ENCODE measurements at places on chromosomes 5 and 9.
A peak's percentile ranks its signal among the peaks of the same experiment; 100 is the strongest.

DNA sequence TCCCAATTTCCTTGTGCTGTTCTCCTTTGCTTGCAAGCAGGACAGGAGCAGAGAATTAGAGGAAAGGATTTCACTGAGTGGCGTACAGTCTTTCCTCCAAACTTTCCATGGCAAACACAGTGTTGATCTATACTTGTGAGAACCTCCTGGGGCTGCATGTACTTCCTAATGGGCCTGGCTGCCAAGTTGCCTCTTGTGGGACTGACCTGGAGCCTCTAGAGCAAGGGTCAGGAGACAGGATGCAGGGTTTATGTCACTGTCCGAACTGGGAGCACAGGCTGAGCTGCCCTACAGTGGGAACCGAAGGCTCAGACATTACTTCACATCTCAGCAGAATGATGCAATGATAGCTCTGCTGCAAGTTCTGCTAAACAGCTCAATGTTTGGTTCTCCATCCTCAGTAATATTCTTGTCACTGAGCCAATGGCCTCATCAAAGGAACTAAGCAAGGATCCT is 102.3 kb downstream of the ENC1 start:
- DNase-seq = peak; percentile 36

GRCh38 chr9:133142684-133143622 is 20.8 kb downstream of the GBGT1 start:
- no peak for DNase-seq

GRCh38 chr9:27393054-27393846 is 96.3 kb upstream of the EQTN start:
- DNase-seq = no peak

DNA sequence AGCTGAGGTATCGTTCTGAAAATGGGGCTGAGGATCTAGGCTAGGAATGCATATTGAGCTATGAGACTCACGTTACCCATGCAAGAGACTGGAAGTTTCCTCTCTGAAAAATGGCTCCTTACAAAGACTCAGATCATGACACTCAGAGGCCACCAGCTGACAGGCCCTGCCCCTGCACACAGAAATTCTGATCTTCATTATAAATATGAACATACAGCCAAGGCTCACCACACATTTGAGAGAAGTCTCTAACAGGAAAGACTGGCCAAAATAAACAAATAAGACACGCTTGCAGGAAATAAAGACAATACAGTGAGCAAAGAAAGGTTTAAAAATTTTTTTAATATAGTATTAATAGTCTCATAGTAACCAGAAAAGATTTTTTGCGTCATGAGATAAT is 365.9 kb downstream of the NFIB start:
- DNase-seq = no peak

GRCh38 chr5:78586251-78586650 is 62.3 kb downstream of the LHFPL2 start:
- DNase-seq = no peak

GRCh38 chr9:9469271-9469670 is 1143.5 kb downstream of the PTPRD start:
- DNase-seq = no peak

- no peak for DNase-seq
Measured at GRCh38 chr9:79185866-79186265, 385.9 kb upstream of the TLE4 start.

- no peak for DNase-seq
Measured at GRCh38 chr5:15571081-15571480, 71.1 kb downstream of the FBXL7 start.

DNA sequence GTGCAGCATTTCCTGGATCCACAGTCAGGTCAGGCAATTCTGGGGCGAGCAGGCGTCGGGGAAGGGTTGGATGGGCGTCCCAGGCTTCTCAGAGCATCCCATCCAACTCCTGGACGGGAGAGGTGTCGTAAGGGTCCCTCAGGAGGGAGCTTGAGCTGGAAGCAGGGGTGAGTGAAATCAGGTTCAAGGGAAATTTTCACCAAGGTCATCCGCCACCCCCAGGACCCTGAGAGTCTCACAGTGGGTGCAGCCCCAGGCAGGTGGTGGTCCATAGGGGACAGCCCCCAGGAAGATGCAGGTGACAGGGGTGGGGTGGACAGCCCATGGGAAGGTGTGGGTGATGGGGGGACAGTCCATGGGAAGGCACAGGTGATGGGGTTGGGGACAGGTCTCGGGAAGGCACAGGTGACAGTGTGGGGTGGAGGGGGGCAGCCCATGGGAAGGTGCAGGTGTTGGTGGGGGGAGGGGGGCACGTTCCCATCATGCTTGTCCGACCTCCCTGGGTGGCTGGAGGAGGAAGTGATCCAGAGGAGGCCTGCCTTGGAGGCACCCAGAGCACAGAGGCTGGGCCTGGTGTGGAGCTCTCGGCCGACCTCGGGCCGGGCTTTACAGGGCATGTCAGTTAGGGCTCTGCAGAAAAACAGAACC is 48.9 kb downstream of the AHRR start:
- peak; percentile 7 for DNase-seq

DNA sequence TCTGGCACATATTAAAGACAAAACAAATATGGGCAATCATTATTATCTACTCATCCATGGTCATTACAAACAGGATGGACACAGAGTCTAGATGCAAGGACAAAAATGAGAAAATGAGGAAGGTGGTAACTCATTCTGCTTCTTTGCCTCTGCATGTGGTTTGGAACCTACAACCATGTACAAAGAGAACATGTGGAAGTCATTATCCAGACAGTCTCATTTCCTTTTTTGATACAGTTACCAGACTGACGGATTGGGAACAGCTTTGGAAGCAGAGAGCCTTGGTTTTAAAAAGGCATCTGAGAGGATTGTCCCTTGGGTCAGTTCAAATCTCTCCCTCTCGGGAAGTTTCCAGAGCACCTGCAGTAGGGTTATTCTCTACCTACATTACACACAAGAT is 433.4 kb upstream of the TNC start:
- no peak for DNase-seq

- DNase-seq = peak; percentile 65
Measured at GRCh38 chr9:134698587-134699342, 57.2 kb downstream of the COL5A1 start.

- DNase-seq = no peak
Measured at GRCh38 chr5:21817668-21818369, 1035.3 kb downstream of the CDH12 start.

DNA sequence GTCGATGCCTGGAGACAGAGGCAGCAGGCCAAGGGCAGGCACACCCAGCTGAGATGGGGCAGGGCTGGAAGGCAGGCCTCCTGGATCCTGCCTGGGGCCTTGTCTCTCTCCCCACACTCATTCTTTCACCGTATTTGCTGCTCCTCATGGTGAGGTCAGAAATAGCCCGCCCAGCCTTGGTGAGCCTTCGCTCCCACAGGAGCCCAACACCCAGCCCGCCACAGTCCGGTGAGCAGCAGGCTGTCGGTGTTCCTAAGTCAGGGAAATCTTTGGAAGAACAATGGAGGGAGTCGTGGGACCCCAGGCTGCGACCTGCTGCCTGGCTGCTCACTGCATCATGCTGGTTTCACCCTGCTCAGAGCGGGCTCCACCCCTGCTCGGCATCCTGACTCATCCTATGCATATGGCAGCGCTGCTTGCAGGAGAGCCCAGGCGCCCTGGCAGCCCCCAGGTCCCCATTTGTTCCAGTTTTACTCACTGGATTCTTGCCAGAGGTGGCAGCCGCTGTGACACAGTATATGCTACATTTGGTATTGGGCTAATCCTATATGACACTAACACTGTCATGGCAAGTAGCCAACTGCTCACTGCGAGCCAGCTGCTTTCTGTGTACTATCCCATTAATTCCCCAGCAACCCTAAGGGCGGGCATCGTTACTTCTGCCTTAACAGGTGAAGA is 53.2 kb upstream of the NCS1 start:
- DNase-seq = no peak

DNA sequence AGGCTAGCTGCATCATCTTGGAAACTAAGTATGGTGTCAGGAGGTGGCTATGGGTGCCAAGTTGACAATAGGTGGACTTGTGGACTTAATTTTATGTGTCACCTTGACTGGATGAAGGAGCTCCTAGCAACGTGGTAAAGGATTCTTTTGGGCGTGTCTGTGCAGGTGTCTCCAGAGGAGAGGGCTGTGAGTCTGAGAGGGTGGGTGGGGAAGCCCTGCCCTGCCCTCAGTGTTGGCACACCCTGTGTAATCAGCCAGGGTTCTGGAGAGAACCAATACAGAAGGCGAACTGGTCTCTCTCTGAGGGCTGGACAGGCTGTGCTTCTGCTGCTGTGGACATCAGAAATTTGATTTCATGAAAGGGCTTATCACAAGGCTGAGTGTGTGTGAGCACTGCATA is 61.0 kb downstream of the GTF3C4 start:
- no peak for DNase-seq

DNA sequence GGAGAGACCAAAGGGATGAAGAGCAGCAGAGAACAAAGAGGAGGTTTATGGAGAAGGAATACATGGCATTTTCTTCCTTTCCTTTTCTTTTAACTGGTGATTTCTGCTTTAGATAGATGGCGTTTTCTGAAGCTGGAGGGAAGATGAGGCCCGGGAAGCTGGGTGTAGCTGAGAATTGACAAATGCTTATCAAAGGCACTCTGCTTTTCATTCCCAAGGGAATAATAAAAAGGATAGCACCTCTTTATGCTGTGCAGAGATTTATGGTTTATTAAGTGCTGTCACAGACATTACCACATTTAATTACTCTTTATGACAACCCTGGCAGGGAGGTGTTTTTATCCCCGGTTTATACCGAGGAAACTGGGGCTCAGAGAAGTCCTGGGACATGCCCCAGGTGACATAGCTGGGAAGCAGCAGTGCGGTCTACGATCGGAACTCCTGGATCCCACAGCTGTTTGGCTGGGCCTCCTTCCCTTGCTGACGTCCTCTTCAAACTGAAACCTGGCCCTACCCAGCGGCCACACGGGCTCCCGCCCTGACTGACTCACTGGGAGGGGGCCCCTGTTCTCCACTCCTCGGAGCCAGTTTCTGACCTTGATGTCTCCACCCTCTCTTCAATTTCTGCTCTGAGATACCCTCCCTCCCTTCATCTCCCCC is 8.2 kb upstream of the EPB41L4B start:
- DNase-seq = peak; percentile 59

DNA sequence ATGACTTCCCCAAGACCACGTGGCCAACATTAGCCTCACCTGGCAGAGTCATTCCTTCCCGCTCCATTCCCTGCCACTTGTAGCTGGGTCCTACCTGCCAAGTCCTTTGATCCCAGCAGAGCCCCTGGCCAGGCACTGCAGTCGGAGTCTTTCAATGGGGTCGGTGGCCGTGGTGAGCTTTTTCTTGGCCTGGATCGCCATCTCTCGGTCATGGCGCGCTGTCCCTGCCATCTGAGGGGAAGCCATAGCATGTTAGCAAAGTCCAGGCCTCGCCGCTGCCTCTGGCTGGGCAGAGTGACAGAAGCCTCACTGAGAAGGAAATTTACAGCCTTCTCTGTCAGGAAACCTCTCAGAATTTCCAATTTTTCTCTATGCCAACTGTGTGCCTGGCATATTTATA is 17.5 kb downstream of the CAPSL start:
- no peak for DNase-seq

DNA sequence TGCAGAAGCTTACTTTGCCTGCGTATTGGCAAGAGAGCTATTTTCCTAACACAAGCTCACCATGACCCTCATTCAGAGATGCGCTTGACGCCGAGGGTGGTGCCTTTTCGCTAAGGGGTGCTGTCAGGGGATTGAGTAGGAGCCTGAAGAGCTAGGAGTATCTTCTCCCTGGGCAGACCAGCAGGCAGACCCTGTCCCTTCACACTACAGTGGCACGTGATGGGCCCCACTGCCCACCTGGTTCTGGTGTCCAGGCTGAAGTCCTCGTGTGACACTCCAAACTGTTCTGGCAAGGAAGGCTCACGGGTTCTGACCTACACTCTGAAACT is 198.3 kb downstream of the AUH start:
- no peak for DNase-seq

- DNase-seq = no peak
Measured at GRCh38 chr5:32514806-32515205, 70.3 kb upstream of the ZFR start.

DNA sequence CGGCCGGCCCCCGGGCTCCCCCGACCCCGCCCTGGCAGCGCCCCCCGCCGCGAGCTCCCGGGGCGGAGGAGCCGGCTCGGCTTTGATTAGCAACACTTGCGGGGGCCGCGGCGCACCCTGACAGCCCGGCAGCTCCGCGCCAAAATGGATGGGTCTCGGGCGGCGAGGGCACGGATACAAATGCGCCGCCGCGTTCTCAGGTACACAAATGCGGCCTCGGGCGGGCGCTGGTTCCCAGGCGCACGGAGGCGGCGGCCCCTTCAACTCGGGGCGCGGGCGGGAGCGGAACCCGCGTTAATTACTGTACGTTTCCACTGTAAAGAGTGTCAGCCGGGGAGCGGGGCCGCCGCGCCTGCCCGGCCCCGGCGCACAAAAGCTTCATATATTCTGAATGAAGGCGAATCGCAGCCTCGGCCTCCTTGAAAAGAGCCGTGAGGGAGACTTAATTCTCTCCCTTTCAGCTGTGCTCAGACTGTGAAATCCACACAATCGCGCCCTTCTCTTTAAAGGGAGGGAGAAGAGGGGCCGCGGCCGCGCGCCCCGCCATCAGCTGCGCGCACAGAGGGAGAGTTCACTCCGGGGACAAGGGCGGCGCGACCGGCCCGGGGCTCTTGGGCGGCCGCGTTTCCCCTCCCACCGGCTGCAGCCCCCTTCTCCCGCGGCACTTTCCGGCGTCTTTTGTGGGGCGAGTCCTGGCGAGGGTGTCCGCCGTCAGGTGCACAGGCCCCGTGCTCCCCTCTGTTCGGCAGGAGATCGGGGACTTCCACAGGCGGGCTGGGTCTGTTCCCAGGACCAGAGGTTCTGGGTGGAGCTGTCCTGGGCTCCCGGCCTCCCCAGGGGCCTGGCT is 27.0 kb downstream of the MSX2 start:
- DNase-seq = no peak

DNA sequence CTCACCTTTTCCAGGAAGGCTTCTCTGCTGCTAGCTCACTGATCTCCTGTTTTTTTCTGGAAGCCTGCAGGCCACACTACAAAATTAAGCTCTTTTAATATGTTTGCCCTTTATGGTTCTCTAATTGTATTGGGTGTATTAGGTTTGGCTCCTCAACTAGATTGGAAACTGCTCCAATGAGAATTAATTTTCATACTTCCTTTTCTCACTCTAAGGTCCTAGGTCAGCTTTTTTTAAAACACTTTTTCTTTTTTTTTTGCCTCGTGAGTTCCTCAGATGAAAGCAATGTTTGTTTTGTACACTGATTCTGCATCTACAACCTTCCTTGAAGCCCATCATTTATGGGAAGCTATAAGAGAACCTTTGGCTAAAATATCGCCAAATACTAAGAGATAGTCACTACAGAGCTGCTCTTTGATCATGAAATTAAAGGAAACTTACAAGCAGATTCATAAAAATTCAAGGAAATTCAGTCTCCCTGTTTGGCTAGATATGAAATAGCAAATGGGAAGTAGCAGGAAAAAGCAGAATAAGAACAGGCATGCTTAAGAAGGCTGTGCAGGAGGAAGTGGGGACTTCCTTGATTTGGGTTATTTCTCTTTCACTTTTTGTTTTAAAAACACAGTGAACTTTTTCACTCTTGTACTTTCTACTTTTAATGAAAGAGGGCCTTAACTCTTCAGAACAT is 55.2 kb upstream of the FYB1 start:
- no peak for DNase-seq

GRCh38 chr9:105359892-105360291 is 87.9 kb upstream of the FSD1L start:
- no peak for DNase-seq

GRCh38 chr9:135185060-135185459 is 97.6 kb downstream of the OLFM1 start:
- DNase-seq = no peak

Data from mucosa of gallbladder (tissue), 1 donor.